ENCODE measurements at places on chromosomes 7 and 10. TPM values are rescaled to one million over a fixed set of nuclear protein-coding genes. Genes with fewer than 3 reads are reported as not detected.

DNA sequence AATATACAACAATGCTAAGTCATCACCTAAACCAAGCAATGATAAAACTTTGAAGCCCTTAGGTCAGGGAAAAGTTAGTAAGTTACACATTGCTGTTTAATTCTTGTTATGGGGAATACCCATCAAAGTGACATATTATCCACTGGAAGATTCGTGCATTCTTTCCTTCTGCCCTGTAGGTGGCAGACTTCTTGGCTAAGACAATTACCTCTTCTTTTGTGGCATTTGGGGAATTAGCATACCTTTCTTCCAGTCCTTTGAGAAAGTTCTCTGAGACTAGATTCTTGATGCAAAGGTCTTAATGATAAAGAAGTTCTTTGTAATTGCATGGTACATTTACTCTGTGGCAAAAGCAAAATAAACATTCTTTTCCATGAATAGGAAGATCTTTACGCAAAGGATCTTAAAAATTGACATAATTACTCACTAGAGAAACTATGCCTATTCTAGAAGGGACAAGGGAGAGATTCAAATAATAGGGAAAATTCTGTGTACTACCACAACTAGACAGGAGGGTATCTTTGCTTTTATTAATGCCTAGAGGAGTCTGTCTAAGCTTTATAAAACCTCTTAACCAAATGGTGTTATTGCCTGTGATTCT lies 395.9 kb downstream of the GRM8 start:
- no peak for DNase-seq

GRCh38 chr7:123538897-123539296 lies 4.5 kb upstream of the IQUB start:
- no peak for DNase-seq

GRCh38 chr10:52756295-52756694 lies 16.3 kb downstream of the MBL2 start:
- DNase-seq = no peak

- DNase-seq = no peak
These were observed 884.1 kb downstream of the CCSER2 start for GRCh38 chr10:85212526-85212925.

GRCh38 chr10:94963901-94964300 lies 25.4 kb downstream of the CYP2C9 start:
- peak; percentile 47 for DNase-seq

GRCh38 chr7:120867932-120868331 lies 10.0 kb upstream of the TSPAN12 start:
- DNase-seq = no peak

- no peak for DNase-seq
These were observed 8.8 kb downstream of the DCLRE1C start for GRCh38 chr10:14945108-14945507.

DNA sequence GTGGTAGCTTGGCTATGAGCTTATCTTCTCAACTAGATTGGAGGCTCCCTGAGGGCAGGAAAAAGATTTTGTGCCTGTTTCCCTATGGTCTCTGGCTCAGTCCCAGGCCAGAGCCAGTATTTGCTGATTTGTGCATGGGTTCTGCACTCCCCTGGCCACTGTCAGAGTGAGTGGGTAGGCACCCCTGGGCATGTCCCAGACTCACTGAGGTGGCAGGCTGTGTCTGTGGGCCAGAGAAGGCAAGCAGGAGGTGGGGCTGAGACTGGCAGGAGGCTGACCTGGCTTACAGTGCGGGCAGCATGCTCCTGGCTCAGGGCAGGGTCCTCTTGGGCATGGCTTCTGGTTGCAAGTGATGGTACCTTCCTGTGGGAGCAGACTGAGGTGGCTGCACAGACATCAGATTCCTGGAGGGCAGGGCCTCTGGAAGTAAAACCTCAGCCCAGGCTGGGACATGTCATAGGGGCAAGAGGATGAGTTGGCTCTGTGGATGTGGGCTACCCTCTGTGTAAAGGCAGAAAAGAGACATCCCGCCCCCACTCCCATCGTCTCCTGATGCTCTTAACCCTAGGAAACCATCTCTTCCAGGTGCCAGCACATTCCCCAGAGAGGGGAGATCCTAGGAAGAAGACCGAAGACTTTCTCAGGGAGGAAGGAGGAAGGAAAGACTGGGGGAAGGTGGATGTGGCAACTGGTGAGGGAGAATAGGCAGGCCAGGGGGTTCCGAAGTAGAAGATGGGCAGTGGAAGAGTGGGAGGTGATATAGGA lies 4.3 kb downstream of the KCP start:
- no peak for DNase-seq

DNA sequence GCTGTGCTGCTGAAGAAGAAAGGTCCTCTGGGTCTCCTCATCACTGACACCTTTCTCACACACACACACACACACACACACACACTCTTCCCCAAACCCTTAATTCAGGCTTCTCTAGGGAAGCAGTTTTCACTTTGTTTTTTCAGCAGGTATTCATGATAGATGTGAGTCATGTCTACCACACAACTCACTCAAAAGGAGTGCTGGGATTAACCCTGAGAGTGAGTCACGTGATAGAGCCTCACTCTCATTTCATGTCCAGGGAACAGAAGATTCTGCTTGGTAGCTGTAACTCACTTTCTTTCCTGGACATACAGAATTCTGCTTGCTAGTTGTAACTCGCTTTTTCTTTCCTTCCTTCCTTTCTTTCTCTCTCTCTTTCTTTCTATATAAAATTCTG lies 45.4 kb downstream of the VIM start:
- DNase-seq = no peak

- no peak for DNase-seq
These were observed 810.2 kb downstream of the PCDH15 start for GRCh38 chr10:53990799-53991238.

DNA sequence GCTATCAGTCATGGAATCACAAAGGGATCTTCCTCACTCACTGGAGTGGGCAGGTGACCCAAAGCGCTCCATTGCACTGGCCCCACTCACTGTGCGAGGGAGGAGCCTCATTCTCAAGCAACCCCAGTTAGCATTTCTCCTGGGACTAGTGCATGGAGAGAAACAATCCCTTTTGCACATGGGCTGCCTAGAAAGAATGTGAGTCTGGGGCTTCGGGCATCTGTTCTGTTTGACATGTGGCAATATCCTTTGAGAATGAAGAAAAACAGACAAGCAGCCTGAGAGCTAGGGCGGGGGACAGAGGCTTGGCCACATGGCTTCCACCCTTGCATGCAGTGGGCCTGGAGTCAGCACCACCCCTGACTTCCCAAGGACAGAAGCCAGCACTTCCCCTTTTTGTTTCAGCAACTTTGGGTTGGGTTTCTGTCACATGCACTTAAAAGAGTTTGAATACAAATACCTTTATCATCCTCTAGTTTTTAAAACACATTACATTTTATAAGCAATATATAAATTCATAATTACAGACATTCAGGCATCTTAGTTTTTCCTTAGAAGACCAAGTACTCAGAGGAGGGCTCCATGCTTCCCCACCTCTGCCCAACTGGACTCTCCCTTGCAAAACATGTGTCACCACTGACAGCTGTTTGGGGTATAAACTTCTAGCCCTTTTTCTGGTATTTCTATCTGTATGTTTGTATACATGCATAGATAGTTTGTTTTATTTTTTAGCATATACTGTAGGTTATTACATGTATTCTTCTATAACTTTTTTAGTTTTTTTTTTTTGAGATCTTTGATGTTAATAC lies 73.8 kb downstream of the RBM20 start:
- peak; percentile 50 for DNase-seq

- DNase-seq = no peak
These were observed 41.8 kb downstream of the LCOR start for GRCh38 chr10:96873756-96874467.

DNA sequence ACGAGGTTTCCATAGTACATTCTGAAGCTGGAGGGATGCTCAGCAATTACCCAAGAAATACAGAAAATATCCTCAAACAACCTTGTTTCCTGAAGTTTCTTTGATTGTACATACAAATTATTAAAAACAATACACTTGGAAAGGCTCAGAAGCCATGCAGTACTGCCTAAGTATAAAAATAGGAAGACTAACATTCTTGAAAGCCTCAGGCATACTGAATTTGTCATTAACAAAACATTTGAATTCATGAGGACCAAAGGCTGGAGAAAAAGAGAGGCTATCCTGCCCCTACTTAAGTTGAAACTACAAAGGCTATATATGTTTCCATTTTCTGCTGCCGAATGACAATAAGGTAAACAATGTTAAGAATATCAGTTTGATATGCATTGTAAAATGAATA lies 54.3 kb upstream of the SGCE start:
- DNase-seq = no peak

DNA sequence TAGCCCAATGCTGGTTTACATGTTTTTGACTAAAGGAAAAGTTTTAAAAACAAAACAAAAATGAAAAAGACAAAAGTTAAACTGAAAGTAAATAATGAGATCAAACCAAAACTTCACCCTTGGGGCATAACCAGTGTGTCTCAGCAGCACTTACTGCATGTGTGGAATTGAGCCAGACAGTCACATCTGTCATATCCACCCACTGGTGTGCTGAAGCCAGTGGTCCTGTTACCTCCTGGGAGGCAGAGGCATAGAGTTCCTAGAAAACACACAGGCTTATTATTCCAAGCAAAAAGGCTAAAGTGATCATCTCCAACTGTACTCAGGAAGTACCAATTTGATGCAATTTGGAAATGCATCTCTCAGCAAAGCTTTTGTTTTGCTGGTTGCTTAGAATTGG lies 40.4 kb downstream of the ASAH2 start:
- DNase-seq = no peak

- DNase-seq = no peak
These were observed 59.1 kb upstream of the COL1A2 start for GRCh38 chr7:94335586-94335985.

DNA sequence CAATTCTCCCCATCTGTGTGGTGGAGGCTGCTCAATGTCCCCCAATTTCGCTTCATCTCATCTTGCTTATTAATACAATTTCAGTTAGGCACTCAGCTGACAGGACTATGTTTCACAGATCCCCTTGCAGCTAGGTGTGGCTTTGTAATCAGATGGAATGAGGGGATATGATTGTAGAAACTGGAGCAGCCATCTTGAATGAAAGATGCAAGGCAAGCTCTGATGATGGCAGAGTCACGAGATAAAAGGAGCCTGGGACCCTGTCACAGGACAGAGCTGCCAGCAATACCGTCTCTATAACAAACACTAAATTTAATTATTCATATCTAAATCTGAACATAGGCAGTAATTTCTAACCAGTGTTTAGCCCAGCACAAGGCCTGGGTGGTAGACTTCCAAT lies 991 bp upstream of the DLD start:
- DNase-seq = no peak

- no peak for DNase-seq
These were observed 6.8 kb upstream of the LAT2 start for GRCh38 chr7:74202841-74203556.

DNA sequence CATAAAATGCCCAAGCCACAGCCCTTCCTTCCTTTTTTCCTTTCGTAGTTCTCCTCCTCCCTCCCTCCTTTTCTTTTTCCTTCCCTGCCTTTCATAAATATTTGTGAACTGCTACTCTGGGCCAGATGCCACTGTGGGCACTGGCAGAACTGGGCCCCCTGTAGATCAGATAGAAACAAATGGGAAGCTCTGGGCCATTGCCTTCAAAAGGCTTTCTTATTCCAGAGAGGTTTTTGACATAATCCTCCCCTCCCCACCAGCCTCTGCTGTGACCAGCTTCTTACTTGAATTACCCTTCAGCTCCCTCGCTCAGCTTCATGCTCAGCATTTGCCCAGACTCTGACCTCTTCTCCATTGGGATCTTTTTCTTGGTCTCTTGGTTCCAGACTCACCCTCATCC lies 886.8 kb downstream of the LRMDA start:
- DNase-seq = no peak

- no peak for DNase-seq
These were observed 109.8 kb downstream of the SH3PXD2A start for GRCh38 chr10:103745341-103746247.

- no peak for DNase-seq
These were observed 55.0 kb downstream of the LRRC17 start for GRCh38 chr7:102967798-102968197.

DNA sequence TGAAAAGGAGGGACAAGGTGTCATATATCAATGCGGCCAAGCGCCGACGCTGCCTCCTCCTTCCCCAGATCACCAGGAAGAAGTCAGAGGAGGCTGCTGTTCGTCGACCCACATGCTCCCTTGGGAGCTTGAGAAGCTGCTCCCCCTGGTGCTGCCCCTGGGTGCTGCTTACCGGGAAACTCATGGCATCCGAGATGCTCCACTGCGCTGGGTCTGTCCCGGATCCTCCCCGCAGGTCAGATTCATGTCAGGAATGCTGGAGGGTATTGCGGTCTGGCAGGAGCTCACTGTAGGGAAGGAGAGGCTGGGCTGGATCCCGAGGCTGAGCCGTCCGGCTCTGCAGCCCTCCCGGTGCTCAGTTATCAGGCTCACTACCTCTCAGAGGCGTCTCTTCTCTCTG lies 123.7 kb upstream of the FAM20C start:
- no peak for DNase-seq

- DNase-seq = no peak
These were observed 94.9 kb downstream of the CPXM2 start for GRCh38 chr10:123796736-123797135.

GRCh38 chr7:112407261-112407660 lies 43.0 kb upstream of the IFRD1 start:
- DNase-seq = no peak

DNA sequence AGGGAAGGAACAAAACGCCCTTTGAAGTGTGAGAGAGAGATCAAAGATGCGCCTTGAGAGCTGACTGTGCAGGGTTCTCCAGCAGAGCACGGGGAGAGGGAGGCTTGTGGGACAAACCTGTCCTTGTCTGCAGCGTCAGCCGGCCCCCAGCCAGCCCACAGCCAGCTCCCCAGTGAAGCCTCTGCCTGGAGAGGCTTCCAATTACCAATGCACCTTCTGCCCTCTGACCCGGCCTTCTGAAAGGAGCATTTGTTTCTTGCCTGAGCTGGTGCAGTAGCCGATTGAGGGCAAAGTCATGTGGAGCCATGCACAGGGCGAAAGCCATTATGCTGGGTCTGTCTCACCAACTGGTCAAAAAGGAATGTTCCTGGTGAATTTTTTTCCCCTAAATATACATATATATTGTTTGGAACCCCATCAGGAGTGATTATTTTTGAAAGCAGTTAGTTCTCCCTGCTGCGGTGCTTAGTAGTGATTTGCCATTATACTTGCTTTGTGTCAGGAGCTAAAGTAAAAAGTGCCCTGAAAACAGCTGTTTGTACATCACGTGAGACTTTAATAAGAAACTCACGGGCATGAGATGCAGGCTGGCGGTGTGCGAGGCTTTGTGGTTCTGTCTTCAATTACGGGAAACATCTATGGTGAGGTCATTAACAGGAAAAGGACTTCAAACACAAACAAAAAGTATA lies 268.6 kb downstream of the KLF6 start:
- DNase-seq = no peak

COBL gene
- 0.27 TPM for total RNA-seq

NUTM2E gene
- under 0.01 TPM for total RNA-seq

TMEM26 gene
- total RNA-seq = under 0.01 TPM

ZNF853 gene
- total RNA-seq = 13.2 TPM

VPS26A gene
- total RNA-seq = 7.0 TPM

IDI2 gene
- total RNA-seq = not detected

GSAP gene
- 17.2 TPM for total RNA-seq

TDRD1 gene
- 0.27 TPM for total RNA-seq

BLNK gene
- 1.3 TPM for total RNA-seq

SH3PXD2A gene
- 2.7 TPM for total RNA-seq

HOXA2 gene
- total RNA-seq = 0.54 TPM

Data from hematopoietic multipotent progenitor cell (in vitro differentiated cells).